ENCODE measurements at places on chromosomes 5 and 9.

DNA sequence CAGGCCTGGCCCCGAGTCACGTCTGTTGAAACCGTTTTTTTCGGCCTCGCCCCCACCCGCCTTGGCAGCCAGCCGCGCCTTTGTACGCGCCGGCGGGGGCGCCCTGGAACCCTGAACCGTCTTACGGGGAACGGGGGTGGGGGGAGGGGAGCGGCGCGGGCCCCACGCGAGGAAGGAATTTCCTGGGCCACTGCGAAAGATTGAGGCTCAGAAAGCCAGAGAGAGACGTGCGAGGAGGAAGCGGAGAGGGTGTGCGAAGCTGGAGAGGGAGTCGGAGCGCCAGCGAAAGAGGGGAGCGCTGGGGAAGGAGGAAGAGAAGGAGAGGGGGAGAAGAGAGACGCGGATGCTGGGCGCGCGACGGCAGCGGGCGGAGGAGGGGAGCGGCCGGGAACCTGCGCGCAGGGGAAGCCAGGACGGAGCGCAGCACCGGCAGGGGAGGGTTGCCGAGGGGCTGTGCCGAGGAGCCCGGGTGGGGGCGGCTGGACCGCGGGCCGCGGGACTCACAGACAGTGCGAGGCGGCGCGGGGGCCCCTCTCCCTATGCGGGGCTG lies 4.6 kb upstream of the PRDM12 start:
- no peak for DNase-seq

DNA sequence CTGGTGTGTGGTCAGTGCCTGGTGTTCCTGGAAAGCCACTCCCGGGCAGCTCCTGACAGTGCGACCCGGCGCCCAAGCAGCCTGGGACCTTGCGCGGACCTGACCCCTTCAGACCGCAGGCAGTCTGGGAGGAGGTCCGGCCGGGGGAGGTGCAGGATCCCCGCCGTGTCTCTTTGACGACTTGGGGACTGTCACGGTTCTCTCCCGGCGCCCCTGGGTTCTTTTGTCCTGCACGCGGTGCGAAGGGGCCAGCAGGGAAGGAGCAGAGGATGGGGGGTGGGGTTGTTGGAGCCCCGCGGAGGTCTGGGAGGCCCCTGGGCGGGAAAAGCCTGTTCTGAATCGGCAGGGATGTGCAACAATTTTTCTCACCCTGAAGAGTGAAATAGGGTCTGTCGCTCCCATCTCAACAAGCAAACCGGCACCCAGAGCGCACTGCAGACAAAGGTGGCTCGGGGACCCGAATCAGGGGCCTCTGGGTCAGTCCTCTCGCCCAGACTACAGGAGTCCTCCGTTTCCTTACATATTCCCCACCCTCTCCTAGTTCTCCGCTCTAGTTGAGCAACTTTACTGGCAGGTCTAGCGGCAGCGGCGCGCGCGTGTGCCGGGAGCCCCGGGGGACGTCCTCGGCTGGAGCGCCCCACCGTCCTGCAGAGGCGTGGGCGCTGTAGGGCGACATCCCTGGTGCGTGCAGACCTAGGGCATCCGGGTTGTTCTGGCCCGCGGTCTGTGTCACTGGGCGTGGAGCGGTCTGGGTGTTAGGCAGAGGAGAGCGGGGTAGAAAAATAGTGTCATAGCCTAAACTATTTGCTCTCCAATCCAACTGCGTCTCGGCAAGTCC lies 1.2 kb downstream of the VCAN start:
- DNase-seq = no peak

DNA sequence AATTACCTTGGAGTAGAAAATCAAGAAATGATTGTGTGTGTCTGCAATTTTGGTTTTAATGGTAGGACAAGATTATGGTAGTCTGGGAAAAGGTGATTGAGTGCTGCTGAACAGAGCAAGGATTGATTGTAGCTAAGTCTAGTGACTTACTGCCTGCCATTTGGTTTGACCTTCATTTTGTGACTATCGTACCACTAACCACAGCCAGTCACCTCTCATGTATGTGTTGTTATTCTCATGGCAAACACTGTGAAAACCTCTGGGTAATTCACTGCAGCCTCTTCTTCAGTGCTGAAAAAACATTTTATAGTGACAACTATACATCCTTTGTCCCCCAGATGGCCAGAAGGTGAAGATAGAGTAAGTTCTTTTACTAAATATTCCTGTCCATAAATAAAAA lies 37.5 kb downstream of the CTNNA1 start:
- no peak for DNase-seq

DNA sequence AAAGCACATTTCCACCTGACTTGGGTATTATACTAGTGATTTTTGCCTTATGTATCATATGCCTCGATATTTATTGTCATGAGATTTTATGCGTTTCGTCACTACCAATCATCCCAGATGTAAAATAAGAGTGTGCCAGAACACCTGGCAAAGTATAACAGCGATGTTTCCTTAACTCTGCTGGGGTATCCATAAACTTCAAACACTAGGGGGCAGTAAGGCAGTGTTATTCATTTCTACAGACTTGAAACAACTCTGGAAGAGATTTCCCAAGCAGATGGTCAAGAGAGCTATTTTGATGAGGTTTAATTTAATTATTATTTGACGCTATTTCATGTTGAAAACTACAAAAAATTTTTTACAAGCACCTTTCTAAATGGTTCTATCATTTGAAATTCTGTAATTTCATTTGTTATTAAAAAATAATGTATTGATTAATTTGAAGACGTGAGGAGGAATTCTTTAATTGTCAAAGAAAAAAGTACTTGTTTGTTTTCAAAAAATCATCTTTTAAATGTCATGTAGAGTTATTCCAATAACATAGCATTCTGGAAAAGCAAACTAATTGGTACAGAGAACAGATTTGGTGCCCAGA lies 388.5 kb upstream of the CTNND2 start:
- DNase-seq = no peak

- no peak for DNase-seq
These were observed 94.8 kb downstream of the AOPEP start for GRCh38 chr9:94821098-94821887.

DNA sequence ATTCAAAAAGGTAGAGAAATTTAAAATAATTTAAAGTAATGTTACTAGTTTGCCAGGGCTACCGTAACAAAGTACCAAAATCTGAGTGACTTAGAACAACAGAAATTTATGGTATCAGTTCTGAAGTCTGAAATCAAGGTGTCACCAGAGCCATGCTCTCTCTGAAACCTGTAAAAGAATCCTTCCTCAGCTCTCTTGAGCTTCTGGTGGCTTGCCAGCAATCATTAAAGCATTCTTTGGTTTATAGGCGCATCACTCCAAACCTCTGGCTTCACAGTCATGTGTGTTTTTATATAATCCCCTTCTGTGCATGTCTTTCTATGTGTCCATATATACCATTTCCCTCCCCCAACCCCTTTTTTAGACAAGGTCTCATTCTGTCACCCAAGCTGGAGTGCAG lies 220.3 kb downstream of the COX7C start:
- DNase-seq = no peak

- DNase-seq = no peak
These were observed 16.7 kb upstream of the THG1L start for GRCh38 chr5:157714596-157714864.

DNA sequence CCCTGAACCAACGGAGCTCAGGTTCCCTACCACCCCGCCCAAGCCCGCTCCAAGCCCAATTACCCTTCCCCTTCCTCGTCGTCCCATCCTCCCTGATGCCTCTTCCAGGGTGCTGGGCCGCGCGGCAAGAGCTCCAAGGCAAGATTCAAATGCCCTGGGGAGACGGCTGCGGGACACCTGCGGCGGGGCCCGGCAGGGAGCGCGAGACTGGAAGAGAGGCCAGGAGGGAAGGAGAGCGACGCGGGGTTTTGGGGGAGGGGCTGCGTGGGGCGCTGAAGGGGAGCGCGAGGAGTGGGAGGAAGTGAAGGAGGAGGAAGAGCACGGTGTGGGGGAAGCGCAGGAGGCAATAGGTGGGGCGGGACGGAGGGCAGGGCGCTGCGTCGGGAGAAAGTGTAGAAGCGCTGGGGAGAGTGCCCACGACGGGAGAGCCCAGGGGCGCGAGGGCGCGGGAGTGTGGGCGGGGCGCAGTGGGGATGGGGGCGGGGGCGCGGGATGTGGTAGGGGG lies 975 bp upstream of the NXNL2 start:
- DNase-seq = no peak

DNA sequence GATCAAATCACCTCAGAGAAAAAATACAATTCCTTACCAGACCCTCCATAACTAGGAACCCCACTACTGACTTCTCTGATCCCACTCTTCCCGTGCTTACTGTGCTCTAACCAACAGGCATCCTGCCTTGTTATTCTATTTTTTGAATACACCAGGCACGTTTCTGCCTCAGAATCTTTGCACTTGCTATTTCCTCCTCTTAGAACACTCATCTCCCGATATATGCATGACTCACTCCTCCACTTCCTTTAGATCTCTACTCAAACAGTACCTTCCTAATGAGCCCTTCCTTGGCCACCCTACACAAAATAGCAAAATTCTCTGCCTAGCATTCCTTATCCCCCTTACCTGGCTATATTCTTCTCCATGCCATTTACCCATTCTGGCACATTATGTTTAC lies 43.9 kb downstream of the MAPKAP1 start:
- DNase-seq = no peak

GRCh38 chr5:42064821-42065220 lies 139.7 kb downstream of the FBXO4 start:
- DNase-seq = no peak

- DNase-seq = no peak
These were observed 35.7 kb upstream of the RANBP17 start for GRCh38 chr5:170826117-170826516.

- no peak for DNase-seq
These were observed 54.4 kb upstream of the FCN1 start for GRCh38 chr9:134972140-134972539.

GRCh38 chr5:166430491-166431319 lies 1860.7 kb upstream of the WWC1 start:
- DNase-seq = no peak

DNA sequence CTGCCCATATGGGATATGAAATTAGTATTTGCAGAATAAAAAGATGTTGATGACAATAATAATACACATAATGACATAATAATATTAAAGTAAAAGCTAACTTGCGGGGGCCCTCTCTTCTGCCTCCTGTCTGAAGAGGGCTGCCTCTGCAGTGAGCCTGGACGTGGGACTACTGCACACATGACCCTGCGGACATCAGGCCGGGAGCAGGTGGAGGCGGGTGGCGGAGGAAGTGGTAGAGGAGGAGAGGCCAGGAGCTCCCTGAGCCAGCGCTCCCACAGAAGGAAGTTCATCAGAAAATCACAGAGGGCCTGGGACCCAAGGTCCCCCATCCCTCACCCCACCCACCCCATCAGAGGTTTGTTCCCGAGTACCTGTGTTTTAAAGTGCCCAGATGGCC lies 60.5 kb downstream of the ROPN1L start:
- DNase-seq = no peak

DNA sequence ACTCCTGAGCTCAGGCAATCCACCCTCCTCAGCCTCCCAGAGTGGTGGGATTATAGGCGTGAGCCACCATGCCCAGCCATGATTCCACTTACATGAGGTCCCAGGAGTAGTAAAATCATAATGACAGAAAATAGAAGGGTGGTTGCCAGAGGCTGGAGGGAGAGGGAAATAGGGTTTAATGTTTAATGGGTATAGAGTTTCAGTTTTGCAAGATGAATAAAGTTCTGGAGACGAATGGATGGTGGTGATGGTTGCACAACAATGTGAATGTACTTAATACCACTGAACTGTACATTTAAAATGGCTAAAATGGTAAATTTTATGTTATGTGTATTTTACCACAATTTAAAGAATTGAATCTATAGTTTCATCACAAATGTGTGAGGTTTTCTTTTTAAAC lies 146.5 kb upstream of the ABCA1 start:
- no peak for DNase-seq

- no peak for DNase-seq
These were observed 6.8 kb upstream of the FCHSD1 start for GRCh38 chr5:141657937-141658545.

DNA sequence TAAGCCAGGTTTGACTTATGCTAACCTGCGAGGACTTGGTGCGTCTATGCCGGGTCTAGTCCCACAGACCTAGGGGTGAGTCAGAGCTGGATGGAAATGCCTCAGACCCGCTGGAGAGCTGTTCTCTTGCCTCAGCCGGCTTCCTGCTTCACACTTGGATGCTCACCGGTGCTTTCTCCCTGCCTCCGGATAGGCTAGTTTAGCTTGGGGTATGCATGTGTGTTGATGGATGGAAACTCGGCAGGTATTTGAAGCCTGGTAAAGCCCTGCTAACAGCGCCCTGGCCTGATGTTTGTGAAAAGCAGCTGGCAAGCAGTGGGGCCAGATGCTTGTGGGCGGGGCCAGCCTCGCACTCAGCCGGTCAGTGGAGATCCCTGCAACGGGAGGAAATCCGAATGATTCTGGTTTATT lies 29.3 kb downstream of the PRRC2B start:
- no peak for DNase-seq
